Urinary bladder (tissue), 4 donors: ENCODE measurements at places on chromosomes 7 and 10. TPM values are rescaled to one million over a fixed set of nuclear protein-coding genes. Genes with fewer than 3 reads are reported as not detected.

DNA sequence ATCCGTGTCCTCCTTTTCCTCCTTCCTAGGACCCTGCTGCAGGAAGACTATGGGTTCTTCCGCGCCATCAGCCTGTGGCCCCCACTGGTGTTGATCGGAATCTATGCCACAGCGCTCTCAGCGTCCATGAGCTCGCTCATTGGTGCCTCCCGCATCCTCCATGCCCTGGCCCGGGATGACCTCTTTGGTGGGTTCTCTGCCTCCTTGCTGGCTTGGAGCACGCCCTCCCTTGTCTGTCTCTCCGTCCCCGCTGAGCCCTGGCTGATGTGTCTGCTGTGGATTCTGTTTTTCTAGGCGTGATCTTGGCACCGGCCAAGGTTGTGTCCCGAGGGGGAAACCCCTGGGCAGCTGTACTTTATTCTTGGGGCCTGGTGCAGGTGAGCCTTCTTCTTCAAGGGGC is 7.3 kb upstream of the TRIP6 start:
- DNase-seq: no peak

- DNase-seq: no peak
Observed at GRCh38 chr7:64907641-64908326, 4.7 kb downstream of the ZNF273 start.

DNA sequence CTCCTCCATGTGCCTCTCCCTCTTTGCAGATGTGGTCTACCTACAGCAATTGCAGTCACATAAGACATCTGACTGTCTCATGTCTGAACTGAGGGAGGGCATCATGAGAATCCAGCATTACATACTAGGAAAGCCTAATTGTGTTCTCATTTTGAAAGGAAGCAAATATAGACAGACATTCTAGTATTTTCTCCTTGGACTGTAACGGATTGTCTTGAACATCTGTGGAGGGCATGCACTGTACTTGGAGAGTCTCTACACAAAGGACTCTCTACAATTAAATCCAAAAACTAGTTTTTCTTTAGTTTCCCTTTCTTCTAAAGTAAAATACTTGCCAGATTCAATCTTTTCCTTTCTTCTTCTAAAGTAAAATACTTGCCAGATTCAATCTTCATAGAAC is 34.7 kb upstream of the TRIL start:
- no peak for DNase-seq

DNA sequence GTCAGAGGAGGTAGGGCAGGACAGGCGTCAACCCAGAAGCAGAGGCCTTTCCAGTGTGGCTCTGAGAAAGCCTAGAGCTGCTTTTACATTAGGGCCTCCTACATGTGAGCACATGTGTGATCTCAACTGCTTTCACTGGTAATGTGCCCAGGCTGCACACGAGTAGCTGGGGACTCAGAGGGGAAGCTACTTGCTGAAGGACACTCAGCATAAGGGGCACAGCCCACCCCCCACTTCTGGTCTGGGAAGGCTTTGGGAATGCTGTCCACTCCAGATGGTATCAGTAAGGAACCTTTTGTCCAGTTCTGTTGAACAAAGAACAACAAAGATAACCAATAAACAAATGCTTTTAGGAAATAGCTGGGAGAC is 18.9 kb downstream of the PRF1 start:
- DNase-seq: no peak

DNA sequence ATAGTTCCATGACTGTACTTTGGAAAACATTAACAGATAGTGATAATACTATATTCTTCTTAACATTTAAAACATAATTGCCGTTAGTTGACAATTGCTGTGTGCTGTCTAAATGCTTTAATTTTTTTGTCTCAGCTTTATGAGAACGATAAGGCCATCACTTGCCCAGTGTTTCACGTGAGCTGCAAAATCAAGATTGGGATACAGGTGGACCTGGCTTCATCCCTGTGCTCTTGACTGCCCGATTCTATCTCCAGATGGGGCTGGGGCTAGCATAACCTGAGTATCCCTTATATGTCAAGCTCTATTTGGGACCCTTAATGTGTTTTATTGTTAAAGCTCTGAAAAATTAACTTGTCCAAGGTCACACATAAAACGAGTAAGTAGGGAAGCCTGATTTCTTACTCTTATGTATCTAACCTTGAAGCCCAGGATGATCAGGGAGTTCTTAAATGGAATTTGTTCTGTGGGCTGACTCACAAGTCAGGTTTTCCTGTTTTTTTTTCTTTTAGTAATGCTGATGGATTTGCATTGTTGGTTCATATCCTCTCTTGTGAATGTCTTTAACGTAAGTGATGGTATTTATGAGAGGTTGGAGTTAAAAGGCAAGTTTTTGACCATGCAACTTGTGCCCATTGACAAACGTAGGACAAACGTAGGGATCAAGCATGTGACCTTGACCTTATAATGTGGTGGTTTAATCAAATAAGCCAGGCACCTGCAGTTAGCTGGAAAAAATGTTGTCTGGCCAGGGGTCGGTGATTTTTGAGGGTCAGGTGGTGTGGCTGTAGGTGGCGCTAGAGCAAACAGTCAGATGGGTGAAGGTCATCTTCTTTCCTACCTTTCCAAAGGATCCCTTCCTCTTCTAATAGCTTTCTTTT is 3.6 kb downstream of the PRKAR2B start:
- DNase-seq: no peak

DNA sequence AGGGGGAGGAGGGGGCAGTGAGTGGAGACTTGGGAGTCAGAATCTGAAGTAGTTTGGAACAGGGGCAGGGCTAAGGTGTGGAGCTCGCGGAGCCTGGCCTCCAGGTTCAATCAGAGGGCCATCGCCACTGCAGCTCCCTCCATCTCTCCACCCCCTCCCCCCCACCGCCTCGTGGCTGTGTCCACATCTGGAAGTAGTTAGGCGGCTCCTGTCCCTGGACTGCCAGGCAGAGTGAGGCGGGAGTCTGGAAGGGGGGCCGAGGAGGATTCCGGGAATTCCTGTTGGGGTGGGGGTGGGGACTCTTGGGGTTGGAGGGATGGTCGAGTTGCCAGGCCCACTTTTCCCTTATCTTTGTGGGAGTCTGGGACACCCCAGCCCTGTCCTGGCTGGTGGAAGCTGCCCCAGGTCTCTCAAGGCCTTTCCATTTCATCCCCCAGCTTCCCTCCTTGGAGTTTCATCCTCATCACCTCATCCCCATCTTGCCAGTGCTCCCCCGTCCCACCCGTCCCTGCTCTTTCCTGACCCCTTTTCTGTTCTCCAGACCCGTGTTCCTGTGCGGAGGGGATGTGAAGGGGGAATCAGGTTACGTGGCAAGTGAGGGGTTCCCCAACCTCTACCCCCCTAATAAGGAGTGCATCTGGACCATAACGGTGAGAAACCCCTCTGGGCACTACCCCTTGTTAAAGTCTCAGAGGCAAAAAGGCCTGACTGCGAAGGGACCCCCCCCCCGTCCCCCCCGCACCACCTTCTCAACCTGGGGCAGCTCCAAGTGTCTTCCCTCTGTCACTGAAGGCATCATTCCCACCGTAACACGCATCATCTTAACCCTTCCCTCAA is 944 bp downstream of the PCOLCE start:
- no peak for DNase-seq

DNA sequence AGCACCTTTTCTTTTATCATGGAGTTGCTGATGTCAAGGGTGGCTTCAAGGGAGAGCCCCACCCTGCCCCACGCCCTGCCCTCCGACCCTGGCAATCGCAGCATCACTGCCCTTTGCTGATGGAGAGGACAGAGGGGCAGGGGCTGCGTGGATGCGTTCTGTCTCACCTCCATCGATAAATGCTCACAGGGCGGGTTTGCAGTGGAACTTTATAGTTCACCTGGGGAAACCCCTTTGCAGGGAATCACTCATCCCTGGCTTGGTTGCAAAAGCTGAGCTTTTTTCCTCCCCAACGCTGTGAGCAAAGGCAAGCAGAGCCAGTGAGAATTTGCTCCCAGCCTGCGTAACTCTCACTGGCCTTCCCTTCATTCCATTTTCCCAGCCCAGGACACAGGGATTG is 176.8 kb downstream of the WDR37 start:
- DNase-seq: no peak

The INMT gene
- 12.8 TPM for polyA plus RNA-seq

The GRK5 gene
- polyA plus RNA-seq: 27.0 TPM
